ENCODE measurements at places on chromosomes 3 and 15.
A peak's percentile ranks its signal among the peaks of the same experiment; 100 is the strongest.

- no peak for DNase-seq
These were observed 80.6 kb downstream of the NCEH1 start for GRCh38 chr3:172630316-172630715.

- peak; percentile 98 for DNase-seq
These were observed 237.0 kb downstream of the UACA start for GRCh38 chr15:70526221-70526973.

DNA sequence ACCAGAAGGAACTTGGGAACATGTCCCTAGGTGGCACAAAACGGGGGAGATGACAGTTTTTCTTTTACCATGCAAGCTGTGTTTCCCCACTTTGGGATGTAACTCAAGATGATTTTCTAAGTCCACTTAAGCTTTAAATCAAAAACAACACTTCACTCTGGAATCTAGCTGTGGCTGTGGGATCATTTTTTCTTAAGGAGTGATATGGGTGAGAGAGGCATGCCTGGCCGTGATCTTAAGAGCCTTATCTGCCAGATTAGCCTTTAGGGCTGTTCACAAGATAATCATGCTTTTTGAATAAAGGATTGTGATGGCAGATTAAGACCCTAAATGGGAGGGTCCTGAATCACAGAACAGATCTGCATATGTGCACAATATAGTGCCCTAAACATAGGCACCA, 384.8 kb upstream of the SEMA6D start:
- no peak for DNase-seq

DNA sequence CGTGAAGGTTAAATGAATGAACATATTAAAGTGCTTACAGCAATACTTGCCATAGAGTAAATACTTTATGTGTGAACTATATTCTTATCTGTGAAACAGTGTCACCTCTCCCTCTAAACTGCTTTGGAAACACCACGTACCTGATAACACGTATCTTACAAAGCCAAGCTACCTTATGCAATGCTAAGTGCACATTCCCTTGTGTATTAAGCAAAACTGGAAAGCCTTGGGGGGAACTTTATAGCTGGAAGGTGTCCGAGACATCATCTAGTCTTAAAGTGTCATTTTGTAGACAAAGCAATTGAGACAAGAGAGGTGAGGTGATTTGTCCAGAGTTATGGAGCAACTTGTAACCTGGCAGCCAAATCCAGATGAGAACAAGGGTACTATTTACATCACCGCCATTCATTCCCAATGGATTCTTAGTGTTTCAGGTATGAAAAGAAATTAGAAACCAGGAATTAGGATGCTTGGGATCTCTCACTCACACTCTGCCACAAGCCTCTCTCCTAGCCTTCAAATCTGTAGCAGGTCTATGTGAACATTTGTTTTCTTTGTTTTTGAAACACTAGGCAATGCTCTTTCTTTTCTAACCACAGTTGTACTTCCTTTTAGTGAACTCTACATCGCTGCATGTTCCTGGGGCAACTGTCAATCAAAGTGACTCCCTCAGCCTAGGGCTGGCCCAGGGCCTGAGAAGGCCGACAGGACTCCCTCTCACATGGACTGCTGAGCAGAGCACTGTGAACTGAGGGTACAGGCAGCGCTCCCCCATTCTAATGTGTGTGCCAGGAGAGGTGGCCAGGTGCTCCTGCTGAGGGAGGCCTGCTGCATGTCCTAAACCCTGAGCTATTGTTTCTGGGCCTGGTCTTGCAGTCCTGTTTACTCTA, 13.9 kb upstream of the MGLL start:
- DNase-seq: no peak

DNA sequence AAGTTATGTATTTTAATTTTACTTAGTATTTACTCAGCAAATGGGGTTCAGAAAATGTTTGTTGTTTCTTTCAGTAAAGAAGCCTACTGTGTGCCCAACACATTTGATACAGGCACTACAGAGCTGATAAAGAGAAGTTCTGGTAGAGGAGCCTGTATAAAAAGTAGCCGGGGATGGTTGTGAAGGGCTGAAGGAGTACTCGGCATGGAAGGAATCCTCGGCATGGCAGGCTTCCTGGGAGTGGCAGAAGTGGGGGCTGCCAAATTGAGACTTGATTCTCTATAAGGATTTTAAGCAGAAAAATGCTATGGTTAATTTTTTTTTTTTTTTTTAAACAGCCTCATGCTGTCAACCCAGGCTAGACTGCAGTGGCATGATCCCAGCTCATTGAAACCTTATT, 9.3 kb downstream of the ARL13B start:
- DNase-seq: no peak

- DNase-seq: peak; percentile 35
These were observed at the start of gene CCDC9B for GRCh38 chr15:40340740-40341400. CCDC9B (minus strand) TSS chr15:40340939; CDS start chr15:40340819, 120 bp downstream.

DNA sequence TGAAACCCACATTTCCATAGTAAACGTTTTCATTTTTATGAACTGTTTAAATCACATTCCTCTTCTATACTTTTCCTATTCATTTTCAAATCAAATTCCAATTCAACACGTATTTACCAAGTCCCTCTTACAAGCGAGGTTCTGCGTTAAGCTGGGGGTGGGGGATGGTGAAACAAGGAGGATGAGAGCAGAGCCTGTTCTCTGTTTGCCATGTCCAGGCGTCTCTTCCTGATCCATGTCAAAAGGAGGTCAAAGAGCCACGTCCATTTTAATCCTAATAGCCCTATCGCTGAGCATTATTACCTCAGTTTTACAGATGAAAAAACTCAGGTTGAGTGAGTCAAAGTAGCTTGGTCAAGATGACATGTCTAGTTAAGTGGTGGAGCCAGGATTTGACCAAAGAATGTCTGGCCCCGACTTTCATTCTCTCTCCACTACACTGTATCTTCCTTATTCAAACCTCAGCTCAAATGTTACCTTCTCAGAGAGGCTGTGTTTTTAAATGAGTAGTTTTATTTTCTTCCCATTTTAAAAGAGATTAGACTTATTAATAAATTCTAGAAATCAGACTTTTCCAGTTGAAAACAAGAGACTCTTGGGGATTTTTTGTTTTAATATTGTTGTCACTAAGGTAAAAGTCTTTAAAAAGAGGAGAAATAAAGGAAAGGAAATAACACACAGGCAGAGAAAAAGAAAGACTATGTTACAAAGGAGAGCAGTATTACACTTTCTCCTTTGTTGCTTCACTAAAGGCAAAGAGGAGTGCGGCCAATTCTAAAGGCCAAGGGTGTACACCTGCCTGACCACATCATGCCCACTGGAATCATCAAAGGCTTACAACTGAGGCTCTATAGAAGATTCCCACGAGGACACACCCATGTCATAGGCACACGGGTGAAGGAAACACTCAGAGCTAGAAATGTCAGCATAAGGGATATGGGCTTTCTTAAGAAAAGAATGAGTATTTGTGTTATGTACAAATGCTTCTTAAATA, 42.4 kb downstream of the MYO5A start:
- DNase-seq: no peak

- no peak for DNase-seq
These were observed 32.9 kb upstream of the SLC24A5 start for GRCh38 chr15:48087844-48088243.

- DNase-seq: no peak
These were observed 56.7 kb upstream of the PRR23C start for GRCh38 chr3:139101396-139101795.

- DNase-seq: no peak
These were observed 45.6 kb downstream of the DCBLD2 start for GRCh38 chr3:98855806-98856400.

DNA sequence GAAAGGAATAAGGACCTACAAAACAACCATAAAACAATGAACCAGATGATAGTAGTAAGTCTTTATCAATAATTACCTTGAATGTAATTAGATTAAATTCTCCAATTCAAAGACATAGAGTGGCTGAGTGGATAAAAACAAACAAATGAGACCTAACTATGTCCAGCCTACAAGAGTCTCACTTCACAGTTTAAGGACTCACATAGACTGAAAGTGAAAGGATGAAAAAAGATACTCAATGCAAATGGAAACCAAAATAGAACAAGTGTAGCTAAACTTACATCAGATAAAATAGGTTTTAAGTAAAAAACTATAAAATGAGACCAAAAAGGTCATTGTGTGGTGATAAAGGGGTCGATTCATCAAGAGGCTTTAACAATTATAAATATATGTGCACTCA, 21.9 kb upstream of the NR1I2 start:
- DNase-seq: no peak

- DNase-seq: no peak
These were observed 32.2 kb upstream of the PTPN23 start for GRCh38 chr3:47348411-47349154.

GRCh38 chr3:193029800-193030199, 112.1 kb upstream of the MB21D2 start:
- no peak for DNase-seq

GRCh38 chr15:79540551-79540950, 108.4 kb downstream of the MINAR1 start:
- DNase-seq: no peak

- no peak for DNase-seq
These were observed 48.4 kb downstream of the EOMES start for GRCh38 chr3:27673701-27674100.

- DNase-seq: no peak
These were observed 40.3 kb downstream of the GNB4 start for GRCh38 chr3:179410999-179411398.

- no peak for DNase-seq
These were observed 5.5 kb downstream of the HHLA2 start for GRCh38 chr3:108301695-108302404.

- no peak for DNase-seq
These were observed 345.0 kb downstream of the TUSC7 start for GRCh38 chr3:117054556-117054955.

DNA sequence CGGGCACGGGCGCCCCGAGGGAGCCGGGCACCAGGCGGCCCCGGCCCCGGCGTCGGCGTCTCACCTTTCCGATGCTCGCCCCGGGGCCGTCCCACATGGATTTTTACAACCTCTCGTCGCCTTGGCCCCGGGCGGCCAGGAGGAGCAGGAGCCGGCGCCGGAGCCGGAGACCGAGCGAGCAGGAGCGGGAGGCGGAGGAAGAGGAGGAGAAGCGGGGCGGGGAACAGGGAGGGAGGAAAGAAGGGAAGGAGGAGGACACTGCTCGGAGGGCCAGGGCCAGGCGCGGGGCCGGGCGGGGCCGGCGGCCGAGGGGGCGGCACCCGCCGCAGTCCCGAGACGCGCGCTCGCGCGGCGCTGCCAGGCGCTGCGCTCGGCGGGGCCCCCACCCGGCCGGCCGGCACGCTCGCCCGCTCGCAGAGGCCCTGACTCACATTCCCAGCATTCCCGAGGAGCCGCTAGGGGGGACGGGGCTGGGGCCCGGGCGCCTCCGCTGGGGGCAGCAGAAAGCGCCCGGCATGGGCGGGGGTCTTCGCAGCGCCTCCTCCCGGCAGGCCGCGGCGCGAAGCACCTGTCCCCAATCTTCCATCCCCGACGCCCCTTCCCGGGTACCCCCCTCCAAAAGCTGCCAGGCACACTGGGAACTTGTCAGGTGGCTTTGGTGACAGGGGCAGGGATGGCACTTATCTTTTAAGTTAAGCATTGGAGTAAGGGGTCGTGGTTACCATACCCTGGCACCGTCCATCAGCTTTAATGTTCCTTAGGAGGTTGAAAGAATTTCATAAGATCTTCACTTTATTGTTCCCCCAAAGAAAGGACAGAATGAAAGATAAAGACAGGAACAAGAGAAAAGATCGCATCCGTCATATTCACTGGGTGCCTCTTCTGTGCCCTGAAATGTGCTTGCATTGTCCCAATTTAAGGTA, at the start of gene ERC2:
Gene ERC2, minus strand, starts transcription at position 284 of the 923 bp plus-strand sequence.
- no peak for DNase-seq

DNA sequence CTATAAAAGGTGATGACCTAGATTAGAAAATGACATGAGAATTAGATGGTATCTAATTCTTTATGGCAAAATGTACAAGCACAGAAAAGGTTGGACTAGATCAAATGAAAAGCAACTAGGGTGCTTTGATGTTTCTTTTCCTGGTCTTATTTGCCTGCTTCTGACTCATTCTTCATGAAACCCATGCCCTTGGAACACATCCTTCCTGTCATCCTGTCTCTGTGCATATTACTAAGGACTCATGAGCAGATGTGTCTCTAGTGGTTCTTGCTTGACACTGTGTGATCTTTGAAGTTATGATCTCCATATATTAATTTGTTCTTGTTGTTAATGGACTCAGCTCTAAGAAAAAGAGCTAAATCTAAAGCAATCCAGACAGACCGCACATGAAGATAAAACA, 314.0 kb downstream of the ERC2 start:
- DNase-seq: no peak

DNA sequence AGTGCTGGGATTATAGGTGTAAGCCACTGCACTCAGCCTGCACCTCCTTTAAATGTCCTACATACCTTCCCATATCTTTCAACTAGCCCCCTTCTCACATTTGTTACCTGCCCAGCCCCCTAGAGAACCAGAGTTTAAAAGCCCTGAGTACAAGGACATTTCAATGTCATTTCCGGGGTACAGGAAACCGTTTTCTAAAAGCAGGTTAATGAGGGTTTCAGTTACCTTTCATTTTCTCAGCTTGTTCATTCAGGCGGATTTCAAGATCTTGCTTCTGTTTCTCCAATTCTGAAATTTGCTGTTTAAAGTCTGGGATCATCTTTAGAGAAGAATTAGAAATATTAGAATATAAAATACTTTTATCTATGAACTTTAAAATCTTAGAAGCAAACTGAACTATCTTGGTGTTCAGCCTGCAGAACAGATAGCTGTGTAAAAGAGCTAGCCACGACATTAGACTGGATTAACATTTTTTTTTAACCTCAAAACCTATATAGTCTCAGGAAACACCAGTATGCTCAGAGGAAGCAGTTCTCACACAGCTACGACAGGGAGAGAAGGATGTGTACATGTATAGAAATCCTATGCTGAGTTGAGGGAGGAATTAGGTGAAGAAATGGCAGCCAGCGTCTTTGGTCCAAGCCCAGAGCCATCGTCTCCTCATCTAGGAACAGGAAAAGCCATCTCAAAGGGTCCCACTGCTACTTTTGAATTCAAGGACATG, 29.9 kb upstream of the GNB5 start:
- no peak for DNase-seq

- DNase-seq: no peak
These were observed 5.6 kb downstream of the SIAH2 start for GRCh38 chr3:150757364-150757763.

DNA sequence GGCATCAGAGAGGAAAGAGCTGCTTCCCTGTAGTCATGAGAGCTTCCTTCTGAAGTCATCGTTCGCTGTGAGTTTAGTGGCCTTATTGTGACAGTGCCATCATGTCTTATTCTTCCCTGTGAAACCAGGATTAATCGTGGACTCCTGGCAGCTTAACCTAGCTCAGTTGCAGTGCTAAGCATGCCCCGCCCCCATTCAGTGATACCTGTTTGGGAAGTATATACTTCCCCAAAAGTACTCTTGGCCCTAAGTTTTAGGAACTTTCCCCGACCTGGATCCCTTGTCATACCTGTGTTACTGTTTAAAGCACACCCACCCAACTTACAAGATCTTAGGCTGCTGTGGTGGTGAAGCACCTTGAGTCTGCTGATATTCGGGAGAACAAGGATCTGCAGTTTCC, 32.1 kb upstream of the TIMP4 start:
- no peak for DNase-seq

Data from NCI-H1436 treated with DMSO at 0.1 percent for 48 hours (cell line).